Activated CD4-positive, alpha-beta T cell treated with anti-CD3 and anti-CD28 coated beads, Interleukin-2, amount 50 U/mL, for 24 hours (primary cell): ENCODE measurements at places on chromosomes 12 and 14.
A peak's percentile ranks its signal among the peaks of the same experiment; 100 is the strongest.

- DNase-seq, result no peak
Measured at GRCh38 chr12:23083267-23083666, 458.3 kb downstream of the ETNK1 start.

GRCh38 chr12:46209914-46210872, 58.6 kb downstream of the SLC38A1 start:
- DNase-seq, result peak; percentile 47

DNA sequence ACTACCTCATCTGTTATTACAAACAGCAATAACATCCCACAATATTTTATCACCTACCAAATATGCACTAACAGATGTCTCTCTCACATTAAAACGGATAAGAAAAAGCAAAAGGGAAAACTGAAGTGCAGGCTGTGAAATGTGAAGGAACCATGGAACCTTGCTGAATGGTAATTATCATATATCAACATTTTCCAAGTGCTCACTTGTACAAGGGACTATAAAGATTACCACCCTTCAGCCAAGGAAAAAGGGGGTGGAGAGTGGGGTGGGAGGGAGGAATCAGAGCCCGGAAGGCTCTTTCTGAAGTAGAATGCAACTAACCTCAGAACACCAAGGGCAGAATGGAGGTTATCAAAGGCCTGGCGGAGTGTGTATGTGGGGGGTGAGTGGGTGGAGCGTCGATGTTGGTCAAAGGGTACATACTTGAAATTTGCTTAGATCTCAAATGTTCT, 1.2 kb downstream of the SNX6 start:
- no peak for DNase-seq

DNA sequence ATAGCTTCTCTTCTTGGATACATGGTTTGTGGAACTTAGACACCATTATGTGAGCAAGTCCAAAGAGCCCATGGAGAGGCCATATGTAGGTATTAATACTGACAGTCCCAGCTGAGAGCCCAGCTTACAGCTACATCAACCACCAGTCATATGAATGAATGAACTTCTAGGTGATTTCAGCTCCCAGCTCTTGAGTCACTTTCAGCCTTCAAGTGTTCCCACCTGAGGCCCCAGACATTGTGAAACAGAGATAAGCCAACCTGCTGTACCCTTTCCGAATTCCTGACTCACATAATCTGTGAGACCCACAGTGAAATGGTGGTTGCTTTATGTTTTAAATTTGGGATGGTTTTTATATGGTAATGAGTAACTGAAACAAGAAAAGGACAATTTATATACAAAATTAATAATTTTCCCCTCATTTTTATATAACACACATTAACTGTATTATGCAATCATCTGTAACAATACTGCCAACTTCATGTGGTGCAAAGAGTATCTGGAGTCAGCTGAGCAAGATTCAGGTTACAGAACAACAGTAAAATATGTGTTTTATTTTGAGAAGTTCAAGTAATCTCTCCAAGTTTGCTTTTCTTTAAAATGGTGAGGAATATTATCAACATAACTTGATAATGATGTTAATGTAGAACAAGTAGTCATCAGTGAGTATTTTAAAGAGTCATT, 27.7 kb upstream of the FBXO33 start:
- DNase-seq, result no peak

DNA sequence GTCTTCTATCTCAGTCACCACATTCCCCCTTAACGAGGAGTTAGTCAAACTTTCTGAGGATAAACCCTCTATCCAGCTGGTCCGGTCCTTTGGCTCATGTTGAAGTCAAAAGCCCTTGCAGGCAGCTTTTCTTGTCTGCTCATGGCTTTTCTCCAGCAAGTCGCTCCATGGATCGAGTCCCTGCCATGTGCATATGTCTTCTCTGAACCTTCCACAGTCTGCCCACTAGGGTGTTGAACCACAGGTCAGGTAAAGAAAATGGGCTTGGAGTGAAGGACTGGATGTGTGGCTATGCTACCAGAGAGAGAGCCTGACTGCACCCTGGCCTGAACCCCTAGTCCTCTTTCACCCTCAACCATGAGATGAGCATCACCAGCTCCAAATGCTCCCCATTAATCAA, 22.8 kb downstream of the C14orf132 start:
- DNase-seq, result no peak

DNA sequence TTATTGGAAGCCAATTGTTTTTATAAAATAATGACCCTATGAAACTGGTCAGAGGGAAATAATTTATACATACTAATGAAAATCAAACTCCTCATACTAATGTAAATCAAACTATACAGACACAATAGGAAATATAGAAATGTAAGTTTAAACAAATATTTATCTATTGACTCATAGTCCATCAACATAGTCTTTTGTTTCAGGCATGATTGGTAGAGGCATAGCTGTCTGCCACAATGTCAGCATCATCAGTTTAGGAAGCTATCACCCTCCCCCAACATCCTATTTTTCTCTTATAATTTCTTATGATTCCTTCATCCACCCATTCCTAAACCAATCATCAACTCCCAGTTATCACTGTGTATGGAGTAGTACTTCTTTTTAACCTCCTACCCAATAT, 117.7 kb downstream of the SLC38A6 start:
- no peak for DNase-seq

DNA sequence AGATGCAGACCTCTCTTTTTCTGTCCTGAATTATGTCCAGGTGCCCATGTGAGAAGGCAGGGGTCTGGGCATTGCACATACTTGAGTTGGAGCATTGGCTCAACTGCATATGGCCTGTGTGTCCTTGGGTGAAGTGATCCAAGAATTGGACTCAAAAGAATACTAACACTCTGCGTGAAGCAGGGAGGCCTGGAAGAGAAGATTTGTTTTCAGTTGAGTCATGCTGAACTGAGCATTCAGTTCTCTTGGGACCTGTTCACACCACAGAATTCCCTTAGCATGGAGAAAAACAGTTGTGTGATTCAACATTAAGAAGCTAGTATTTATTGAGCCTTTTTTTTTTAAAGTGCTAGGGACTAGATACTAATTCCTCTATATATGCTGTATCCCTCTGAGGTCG, 164.7 kb upstream of the TBX3 start:
- no peak for DNase-seq

DNA sequence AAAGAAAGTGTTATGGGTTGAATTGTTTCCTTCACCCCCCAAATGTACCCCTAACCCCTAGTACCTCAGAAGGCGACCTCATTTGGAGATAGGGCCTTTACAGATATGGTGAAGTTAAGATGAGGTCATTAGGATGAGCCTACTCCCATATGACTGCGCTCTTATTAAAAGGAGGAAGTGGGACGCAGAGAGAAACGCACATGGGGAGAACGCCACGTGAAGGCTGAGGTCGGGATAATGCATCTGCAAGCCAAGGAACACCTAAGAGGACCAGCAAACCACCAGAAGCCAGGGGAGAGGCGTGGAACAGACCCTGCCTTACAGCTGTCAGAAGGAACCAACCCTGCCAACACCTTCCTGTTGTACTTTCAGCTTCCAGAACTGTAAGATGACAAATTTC, 1.7 kb upstream of the NRIP2 start:
- DNase-seq, result no peak

- no peak for DNase-seq
Measured at GRCh38 chr14:95256776-95257060, 63.0 kb downstream of the CLMN start.

DNA sequence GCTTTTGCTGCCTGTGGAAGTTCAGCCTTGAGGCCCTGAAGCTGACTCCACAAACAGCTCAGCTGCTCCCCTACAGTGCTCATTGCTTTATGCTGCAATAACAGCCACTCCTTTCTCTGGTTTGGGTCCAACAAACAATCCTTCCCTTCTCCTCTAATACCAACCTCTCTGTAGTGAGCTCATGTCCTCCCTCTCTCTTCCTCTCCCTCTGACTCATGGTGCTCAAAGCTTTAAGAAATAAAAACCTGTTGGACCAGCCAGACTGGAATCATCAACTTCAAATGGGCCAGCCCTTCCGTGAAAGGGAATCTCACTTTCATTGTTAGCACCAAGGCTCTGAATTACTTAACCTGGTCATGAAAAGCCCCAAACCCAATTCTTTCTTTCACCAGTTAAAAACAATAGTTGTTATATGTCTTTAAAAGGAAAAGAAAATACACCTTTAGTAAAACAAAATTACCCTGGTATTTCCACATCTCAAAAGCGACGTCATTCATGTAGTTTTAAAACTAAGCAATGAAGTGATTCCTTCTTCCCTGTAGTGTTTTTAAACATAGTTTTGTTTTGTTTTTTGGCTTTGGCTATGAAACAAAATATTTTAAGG, 126.4 kb downstream of the DUSP6 start:
- peak; percentile 20 for DNase-seq

GRCh38 chr14:64604001-64604400, 54.2 kb downstream of the PPP1R36 start:
- DNase-seq, result no peak

DNA sequence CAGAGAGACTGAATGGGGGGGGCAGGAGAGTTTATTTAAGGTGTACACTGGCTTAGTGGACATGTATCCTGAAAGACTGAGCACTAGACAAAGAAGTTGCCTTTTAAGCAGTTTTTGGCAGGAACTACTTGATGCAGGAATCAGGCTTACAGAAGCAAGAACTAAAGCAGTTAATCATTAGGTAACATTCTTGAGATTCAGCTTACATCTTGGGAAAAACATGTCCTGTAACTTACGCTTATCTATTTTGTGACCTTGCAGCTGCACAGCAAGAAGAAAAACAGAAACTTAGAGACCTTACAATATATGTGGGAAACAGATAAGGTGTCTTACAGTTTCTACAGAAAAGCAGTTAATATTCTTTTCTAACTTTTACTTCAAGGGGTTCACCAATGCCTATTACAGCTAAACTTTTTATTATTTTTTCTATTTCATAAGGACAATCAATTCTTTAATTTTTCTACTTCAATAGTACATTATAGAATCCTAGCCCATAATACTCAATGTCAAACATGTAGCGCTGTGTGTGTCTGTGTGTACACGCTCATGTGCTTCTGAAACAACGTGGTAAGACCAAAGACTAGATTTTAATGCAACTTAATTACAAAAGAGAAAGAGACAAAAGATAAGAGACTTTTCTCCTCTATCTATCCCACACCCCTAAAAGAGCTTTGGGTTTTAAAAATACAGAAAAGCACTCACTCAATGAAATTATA, 276.9 kb downstream of the PRKD1 start:
- DNase-seq, result no peak
